ENCODE measurements at places on chromosomes 16 and 17.

DNA sequence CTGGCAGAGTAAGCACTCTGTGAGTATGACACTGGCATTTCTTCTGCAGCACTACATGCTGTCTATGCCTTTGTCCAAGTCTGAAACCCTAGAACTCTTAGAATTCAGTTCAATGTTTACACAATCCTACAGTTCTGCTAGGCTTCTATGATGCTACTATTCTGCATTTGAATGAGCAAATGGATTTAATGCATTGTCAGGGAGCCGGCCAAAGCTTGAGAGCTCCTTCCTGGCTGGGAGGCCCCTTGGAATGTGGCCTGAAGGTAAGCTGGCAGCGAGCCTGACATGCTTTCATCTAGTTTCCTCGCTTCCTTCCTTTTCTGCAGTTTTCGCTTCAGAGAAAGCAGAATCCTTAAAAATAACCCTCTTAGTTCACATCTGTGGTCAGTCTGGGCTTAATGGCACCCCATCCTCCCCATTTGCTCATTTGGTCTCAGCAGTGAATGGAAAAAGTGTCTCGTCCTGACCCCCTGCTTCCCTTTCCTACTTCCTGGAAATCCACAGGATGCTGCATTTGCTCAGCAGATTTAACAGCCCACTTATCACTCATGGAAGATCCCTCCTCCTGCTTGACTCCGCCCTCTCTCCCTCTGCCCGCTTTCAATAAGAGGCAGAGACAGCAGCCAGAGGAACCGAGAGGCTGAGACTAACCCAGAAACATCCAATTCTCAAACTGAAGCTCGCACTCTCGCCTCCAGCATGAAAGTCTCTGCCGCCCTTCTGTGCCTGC lies at the start of gene CCL2:
Gene CCL2, plus strand, starts transcription at position 635 of the 730 bp plus-strand sequence. Its CDS starts 65 bp downstream, at position 700.
- no peak for DNase-seq

DNA sequence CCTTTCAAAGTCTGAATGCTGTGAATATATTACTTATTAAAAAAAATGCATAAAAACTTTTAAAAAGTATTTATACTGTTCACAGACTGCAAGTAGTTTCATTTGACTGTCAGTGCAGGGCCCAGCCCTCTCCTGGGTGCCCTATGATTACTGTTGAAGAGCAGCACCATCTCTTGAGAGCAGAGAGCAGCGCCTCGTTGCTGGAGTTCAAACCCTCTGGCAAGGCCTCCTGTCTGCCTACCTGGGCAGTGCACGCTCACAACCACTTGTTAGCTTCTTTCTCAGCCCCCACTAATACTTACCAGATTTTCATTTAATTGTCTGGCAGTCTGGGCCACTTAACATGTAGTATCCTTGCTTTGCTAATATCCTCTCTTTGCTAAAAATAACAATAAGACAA lies 233.4 kb downstream of the PHKB start:
- no peak for DNase-seq

DNA sequence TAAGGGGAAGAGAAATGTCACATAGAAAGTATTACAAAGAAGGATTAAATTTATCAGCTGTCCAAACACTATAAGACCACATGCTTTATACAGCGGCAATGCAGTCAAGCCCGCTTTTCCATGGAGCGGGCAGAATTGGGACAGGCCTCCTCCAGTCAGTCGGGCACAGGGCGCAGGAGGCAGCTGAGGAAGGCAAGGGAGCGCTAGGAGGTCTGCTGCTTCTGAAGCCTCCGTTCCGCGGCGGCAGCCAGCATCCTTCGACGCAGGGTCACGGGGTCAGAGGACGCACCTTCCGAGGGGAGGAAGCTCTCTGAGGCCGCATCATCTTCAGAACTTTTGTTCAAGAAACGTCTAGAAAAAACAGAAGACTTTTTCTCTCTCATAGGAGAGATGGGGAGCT lies 62.6 kb downstream of the AMFR start:
- no peak for DNase-seq

DNA sequence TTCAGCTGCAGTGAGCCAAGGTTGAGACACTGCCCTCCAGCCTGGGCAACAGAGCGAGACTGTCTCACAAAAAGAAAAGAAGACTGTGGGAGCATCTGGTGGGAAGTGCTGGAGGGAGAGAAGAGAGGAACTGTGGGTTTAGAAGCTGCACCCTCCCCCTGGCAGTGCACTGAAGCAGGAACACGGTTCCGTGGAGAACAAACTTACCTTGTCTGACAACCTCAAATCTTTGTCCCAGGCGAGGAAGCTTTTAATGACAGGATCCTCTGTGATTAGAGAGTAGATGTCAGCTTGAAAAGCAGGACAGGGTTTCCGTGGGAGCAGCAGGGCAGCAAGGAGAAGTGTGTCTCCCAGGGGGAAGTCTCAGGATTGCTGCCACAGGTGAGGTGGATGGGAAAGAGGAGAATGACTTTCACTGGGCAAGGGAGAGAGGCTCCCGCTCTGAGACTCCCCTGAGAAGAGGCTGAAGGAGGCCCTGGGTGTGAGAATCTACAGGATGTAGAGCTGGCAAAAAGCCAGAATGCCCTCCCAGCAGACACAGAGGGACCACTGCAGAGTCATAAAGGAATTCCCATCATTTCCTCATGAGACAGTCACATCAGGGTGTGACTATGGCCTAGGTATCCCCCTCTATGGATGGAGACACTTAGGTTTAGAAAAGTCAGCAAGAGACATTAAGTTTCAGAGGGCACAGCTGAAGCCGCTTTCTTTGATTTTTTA lies 22.9 kb downstream of the PRR11 start:
- no peak for DNase-seq

DNA sequence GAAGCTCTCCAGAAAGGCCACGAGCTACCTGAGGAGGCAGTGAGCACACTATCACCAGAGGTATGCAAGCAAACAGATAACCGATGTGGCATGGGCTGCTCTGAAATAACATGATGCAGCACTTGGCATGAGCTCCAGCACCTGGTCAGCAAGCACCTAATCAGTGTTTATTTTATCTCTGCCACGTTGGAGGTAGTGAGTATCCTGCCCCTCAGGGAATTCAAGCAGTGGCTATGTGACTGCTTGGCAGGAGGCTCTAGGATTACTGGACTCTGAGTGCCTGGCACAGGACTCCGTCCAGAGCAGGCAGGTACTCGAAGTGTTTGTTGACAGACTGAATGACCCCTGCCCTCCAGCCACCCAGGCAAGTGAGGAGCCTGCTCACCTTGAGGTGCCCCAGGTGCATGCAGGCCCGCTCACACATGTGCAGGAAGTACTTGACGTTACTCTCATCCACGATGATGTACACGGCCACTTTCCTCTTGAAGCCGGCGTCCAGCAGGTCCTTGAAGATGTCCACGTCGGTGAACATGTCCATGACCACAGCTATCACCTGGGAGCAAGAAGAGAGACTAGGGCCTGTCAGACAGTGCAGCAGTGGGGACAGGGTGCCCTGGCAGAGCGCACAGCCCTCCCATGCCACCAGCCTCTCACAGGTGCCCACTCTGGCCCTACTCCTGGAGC lies 16.6 kb downstream of the FAM83G start:
- DNase-seq: no peak

DNA sequence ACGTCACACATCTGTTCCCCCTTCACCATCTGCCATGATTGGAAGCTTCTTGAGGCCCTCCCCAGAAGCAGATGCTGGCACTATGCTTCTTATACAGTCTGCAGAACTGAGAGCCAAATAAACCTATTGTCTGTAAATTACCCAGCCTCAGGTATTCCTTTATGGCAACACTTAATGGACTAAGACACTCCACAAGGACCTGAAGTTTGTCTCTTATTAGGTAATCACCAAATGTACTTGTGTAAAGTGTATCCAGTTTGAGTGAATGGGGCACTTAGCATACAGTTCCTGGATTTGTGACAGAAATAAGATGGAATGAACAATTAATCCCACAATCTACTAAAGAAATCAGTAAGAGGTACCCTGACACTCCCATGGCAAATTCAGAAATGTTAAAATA lies 105.3 kb downstream of the SLC39A11 start:
- no peak for DNase-seq
